Spleen (tissue), 13 donors: ENCODE measurements at places on chromosomes 7 and 10. TPM values are rescaled to one million over a fixed set of nuclear protein-coding genes. Genes with fewer than 3 reads are reported as not detected.

Gene ECHDC3
- 5.6 TPM for polyA plus RNA-seq

Gene WBP1L
- 16.1 TPM for polyA plus RNA-seq

Gene PLXDC2
- polyA plus RNA-seq, result 2.9 TPM

GRCh38 chr7:141593134-141593533 is 41.9 kb downstream of the AGK start:
- no peak overlapping the region for H3K27ac ChIP-seq
- DNase-seq, result no peak
- H3K27me3 ChIP-seq, result no peaks in the 10 kb centered on the region
- H3K4me3 ChIP-seq, result no peak overlapping the region
- no peaks in the 10 kb centered on the region for H3K36me3 ChIP-seq

- no peak overlapping the region for H3K4me3 ChIP-seq
- no peaks in the 10 kb centered on the region for H3K27me3 ChIP-seq
- no peak for DNase-seq
Observed at GRCh38 chr10:118811675-118812392, 57.1 kb upstream of the CACUL1 start.

- peaks cover 7% of the 10 kb centered on the region for H3K4me1 ChIP-seq
- DNase-seq, result no peak
- no peak overlapping the region for H3K4me3 ChIP-seq
- H3K36me3 ChIP-seq, result no peaks in the 10 kb centered on the region
- no peaks in the 10 kb centered on the region for H3K27me3 ChIP-seq
Observed at GRCh38 chr10:6957851-6958250, 377.8 kb upstream of the PRKCQ start.

DNA sequence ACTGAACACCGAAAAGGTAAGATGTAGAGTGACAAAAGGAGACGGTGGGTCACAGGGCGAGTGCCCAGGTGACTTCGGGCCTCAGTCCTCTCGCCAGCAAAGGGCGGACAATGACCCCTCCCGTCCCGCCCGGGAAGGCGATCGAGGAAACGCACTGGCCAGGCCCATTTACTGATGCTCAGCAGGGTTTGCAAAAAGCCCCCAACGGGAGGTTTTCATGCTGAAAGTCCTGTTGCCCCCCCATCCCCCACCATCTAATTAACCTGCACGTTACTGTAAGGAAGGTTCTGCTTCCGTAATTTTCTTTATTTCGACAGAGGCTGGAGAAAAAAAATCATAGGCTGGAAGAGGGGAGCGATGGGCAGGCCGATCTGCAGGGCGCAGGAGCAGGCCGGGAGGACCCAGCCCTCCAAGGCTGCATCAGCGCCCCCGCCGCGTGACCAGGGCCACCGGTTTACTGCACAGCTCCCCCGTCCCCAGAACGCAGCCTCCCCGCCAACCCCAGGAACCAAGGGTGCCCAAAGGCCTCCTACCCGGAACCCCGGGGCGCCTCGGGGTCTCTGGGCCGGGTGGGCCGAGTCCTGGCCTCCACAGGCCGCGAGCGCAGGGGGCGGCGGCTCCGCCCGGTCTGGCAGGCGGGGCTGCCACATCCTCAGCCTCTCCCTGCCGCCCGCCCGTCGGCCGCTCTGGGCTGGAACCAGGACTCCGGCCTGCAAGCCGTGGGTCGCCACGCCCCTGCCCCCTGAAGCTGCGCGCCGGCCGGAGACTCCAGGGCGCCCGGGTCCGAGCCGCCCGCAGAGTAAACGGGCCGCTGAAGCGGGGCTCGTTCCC is 613 bp downstream of the OAT start:
- DNase-seq, result peak; percentile 93
- H3K27me3 ChIP-seq, result no peaks in the 10 kb centered on the region
- H3K36me3 ChIP-seq, result no peaks in the 10 kb centered on the region
- H3K27ac ChIP-seq, result peak overlapping the region; percentile 76

DNA sequence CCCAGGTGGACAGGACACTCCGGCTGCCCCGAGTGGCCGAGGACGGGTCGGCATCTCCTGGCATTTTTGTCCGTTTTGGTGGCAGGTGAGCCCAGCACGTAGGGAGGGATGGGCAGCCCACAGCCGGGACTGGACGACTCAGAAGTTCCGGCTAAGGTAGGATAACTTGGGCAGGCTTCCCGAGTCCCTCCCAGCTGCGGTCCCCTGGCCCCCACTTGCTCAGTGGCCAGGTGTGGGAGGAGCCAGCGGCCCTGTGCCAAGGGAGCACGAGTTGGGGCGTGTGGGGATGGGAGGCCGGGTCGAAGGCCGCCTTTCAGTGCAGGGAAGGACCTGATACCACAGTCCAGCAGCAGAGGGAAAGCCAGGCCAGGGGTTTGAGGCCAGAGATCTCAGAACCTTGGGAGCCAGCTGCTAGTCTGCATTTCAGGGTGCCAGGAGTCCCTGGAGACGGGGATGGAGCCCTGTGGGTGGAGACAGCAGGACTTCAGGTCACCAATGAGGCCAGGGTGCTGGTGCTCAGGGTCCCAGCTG is 58.5 kb downstream of the PWWP2B start:
- H3K4me1 ChIP-seq, result peaks cover 16% of the 10 kb centered on the region
- DNase-seq, result no peak
- H3K27ac ChIP-seq, result no peak overlapping the region
- no peaks in the 10 kb centered on the region for H3K27me3 ChIP-seq
- H3K4me3 ChIP-seq, result no peak overlapping the region

- H3K36me3 ChIP-seq, result no peaks in the 10 kb centered on the region
- peak overlapping the region; percentile 84 for H3K27ac ChIP-seq
- DNase-seq, result peak; percentile 83
- H3K4me3 ChIP-seq, result peak overlapping the region; percentile 30
- H3K4me1 ChIP-seq, result peaks cover 40% of the 10 kb centered on the region
Observed at GRCh38 chr7:130941322-130942210, 207.6 kb upstream of the KLF14 start.

DNA sequence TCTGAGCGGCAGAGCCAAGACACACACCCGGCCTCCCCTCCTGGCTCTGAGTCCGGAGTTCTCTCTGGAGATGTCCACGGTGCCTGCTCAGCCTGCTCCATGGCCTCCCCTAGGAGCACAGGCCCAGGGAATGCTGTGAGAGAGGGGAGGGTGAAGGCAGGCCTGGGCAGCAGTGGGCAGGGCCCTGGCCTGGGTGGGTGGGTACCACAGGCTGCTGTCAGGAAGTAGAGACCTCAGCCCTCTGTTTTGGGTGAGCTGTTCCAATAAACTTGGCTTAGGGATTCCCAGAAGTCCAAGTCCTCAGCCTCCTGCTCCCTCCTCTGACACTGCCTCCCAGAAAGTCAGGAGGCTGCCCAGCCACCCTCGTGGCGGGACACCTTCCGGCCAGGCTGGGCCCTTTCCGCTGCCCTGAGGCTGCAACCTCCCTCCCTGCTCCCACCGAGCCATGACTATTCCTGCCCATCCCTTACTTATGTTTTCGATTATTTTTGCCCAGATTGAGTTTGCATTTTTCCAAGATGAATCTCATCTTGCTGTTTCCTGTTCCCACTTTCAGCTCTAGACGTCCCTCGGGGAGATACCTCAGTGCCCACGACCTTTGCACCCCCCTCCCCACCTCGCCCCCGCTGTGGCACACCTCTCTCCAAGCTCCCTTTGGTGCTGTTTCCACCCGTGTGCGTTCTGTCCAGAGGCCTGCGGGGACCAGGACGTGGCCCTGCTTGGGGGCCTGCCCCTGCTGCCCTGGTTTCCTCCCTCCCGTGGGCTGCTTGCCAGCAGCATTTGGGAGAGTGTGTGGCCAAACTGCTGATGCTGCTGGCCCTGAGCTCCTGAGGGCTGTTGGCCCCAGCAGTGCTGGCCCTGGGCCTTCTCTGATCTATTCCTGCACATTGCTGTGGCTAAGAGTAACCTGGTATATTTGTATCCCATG is 5.8 kb upstream of the POLM start:
- DNase-seq, result peak; percentile 79
- peaks cover 18% of the 10 kb centered on the region for H3K4me1 ChIP-seq
- no peaks in the 10 kb centered on the region for H3K36me3 ChIP-seq
- H3K27me3 ChIP-seq, result no peaks in the 10 kb centered on the region

GRCh38 chr7:96495751-96496216 is 173.9 kb upstream of the SLC25A13 start:
- no peaks in the 10 kb centered on the region for H3K36me3 ChIP-seq
- H3K4me1 ChIP-seq, result no peaks in the 10 kb centered on the region
- no peak overlapping the region for H3K4me3 ChIP-seq
- H3K27ac ChIP-seq, result no peak overlapping the region
- no peak for DNase-seq
